Left ventricle myocardium superior (tissue), 1 donor: ENCODE measurements at places on chromosomes 2 and 18.

GRCh38 chr2:221533299-221533698 is 38.8 kb downstream of the EPHA4 start:
- DNase-seq = no peak

DNA sequence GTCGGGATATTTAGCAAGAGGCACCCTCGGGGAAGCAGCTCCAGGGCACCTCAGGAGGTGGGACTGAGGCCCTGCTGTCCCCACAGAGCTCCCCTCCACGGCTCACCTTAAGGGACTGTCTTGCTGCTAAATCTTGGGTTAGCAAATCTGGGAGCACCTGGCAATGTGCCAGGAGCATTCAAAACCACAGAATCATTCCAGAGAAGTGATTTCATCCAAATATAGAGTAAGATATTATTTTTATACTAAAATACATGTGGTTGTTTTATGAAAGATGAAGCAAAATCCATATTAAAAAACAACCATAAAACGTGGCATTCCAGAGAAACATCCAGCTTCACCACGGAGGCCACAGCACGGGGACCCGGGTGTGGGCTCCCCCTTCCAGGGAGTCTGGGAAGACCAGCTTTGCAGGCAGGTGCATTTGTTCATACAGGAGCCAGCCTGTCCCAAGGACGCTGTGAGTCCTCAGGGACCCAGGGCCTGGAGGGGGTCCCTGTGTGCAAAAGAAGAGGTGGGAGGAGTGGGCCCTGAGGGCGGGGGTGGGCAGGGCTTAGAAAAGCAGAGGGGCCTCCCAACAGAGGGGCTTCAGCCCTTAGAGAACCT is 16.3 kb downstream of the HS1BP3 start:
- DNase-seq = no peak

- DNase-seq = no peak
These were observed 257.5 kb upstream of the FN1 start for GRCh38 chr2:215693193-215693998.

DNA sequence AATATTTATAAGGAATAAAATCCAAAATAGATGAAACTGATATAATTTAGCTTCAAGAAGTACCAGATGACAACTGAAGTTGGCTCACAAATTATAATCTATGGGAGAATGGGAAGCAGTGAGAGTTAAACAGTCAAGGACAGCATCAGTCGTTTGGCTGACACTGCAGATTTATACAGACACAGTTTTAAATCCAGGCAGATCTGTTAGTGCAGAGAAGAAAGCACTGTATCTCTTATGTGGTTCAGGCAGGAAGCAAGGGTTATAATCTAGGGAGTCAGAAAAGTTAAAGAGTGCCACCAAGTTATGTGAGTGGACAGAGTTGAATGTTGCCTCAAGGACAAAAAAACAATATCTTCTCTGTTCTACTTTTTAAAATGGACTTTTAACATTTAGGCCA is 880.2 kb downstream of the TSN start:
- no peak for DNase-seq

DNA sequence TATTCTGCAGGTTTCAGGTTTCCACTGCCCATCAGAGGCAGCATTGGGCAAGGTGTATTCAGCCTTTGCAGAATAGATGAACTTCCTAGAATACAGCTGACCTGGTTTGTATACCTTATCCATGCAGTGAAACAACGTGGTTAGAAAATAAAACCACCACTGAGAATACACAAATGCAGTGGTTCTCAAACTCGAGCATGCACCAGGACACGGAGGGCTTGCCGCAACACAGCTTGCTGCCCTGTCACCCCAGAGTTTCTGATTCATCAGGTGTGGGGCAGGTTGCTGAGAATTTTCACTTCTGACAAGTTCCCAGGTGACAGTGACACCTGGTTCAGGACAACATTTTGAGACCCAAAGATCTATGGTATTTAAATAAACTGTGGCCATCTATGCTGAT is 23.4 kb upstream of the C1D start:
- DNase-seq = no peak

- no peak for DNase-seq
These were observed 8.2 kb downstream of the ADAM17 start for GRCh38 chr2:9547262-9547991.
